A172 (cell line): ENCODE measurements at places on chromosomes 11 and 22. TPM values are rescaled to one million over a fixed set of nuclear protein-coding genes. Genes with fewer than 3 reads are reported as not detected.
A peak's percentile ranks its signal among the peaks of the same experiment; 100 is the strongest.

The USP28 gene
- total RNA-seq, result 15.9 and 16.8 TPM in 2 replicates

The CARNS1 gene
- 0.05 TPM in 1 of 2 replicates, not detected in the other for total RNA-seq

- no peak for DNase-seq
Observed at GRCh38 chr11:69906453-69906907, 87.3 kb upstream of the FGF3 start.

- no peak for DNase-seq
Observed at GRCh38 chr22:24291515-24292201, 21.0 kb downstream of the SPECC1L start.

DNA sequence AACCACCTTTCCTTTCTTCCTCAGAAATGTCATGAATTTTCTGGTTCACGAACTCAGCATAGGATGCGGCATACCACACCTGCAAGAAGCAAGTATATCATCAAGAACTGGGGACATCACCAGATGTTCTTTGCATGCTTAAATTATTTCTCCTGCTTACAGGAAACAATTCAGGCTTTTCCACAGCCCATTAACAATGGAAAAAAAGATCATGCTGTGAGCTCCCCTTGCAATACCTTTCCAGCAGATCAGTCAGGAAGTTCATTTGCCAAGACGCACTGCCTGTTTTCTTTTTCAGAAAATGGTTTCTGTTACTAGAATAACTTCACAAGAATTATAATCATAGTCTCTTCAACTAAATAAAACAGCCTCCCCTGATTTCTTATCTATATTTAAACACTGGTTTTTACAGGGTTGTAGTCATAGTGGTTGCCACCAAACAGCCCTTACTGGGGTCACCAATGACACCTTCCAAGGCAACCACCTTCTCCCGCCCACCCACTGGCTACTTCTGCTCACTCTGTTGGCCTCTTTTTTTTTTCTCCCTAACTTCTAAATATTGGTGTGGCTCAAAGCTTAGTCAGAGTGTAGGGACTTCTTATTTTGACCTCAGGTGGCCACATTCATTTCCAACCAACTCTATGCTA, 42.3 kb upstream of the NFRKB start:
- no peak for DNase-seq

GRCh38 chr22:23069502-23070357, 589 bp upstream of the GNAZ start:
- DNase-seq, result peak; percentile 43

GRCh38 chr11:2248762-2249161, 21.6 kb downstream of the ASCL2 start:
- DNase-seq, result no peak

- no peak for DNase-seq
Observed at GRCh38 chr22:38817196-38817595, 23.3 kb upstream of the DNAL4 start.

DNA sequence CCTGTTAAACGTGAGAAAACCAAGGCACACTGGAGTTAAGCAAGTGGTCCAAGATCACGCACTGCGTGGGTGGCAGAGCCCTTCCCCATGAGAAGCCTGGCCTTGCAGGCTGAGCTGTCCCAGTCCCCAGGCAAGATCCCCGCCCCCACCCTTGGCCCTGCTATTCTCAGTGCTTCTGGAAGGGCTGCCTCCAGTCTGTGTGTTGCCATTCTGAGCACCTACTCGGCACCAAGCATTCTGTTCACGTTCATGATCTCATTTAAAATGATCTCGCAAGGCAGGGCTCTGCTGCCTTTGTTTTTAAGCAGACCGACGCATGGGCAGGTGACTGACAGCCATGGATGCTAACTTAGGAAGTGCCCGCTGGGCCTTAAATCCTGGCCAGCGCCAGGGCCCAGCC, 62.8 kb downstream of the PHF21B start:
- DNase-seq, result no peak
